ENCODE measurements at places on chromosomes 12 and 14. TPM values are rescaled to one million over a fixed set of nuclear protein-coding genes. Genes with fewer than 3 reads are reported as not detected.

The KCNH5 gene
- under 0.01 TPM for total RNA-seq

- DNase-seq, result no peak
Observed at GRCh38 chr12:80625051-80625450, 82.4 kb upstream of the MYF6 start.

- DNase-seq, result no peak
Observed at GRCh38 chr14:52175982-52176502, 91.5 kb upstream of the PTGDR start.

GRCh38 chr14:59564366-59564765 lies 12.2 kb downstream of the CCDC175 start:
- DNase-seq, result no peak

DNA sequence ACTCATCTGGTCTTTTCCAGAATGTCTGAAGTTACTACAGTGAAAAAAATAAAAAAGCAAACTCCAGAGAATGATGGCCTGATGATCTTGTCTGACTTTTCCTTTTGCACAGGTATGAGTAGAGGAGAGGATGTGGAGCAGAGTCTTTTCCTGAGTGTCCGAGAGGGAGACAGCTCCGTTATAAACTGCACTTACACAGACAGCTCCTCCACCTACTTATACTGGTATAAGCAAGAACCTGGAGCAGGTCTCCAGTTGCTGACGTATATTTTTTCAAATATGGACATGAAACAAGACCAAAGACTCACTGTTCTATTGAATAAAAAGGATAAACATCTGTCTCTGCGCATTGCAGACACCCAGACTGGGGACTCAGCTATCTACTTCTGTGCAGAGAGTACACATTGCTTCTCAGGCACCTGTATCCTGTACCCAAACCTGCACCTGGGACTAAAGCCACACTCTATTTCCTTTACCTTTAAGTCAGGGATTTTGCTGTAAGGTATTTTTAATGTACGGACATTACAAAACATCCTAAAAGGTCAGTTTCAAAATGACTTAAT lies 75.8 kb upstream of the OR4E1 start:
- DNase-seq, result no peak

The SLC25A21 gene
- 0.97 TPM for total RNA-seq
